Left kidney (tissue), 8 donors: ENCODE measurements at places on chromosomes 11 and 22. TPM values are rescaled to one million over a fixed set of nuclear protein-coding genes. Genes with fewer than 3 reads are reported as not detected.
A peak's percentile ranks its signal among the peaks of the same experiment; 100 is the strongest.

The WBP2NL gene
- 8.4 TPM for polyA plus RNA-seq

GRCh38 chr11:117300283-117300663 is 9.1 kb downstream of the BACE1-AS start:
- peak; percentile 83 for DNase-seq

DNA sequence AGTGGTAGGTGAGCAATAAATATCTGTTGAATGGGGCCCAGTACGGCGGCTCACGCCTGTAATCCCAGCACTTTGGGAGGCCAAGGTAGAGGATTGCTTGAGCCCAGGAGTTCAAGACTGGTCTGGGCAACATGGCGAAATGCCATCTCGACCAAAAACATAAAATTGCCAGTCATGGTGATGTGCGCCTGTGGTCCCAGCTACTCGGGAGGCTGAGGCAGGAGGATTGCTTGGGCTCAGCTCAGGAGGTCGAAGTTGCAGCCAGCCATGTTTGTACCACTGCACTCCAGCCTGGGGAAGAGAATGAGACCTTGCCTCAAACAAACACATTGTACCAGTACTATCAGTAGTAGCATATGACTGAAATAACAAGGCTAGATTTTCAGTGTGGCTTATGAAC is 4.2 kb downstream of the SGSM3 start:
- DNase-seq, result no peak

- DNase-seq, result no peak
Observed at GRCh38 chr11:1896923-1897322, 5.2 kb upstream of the PRR33 start.

The PAMR1 gene
- 4.3 TPM for polyA plus RNA-seq

DNA sequence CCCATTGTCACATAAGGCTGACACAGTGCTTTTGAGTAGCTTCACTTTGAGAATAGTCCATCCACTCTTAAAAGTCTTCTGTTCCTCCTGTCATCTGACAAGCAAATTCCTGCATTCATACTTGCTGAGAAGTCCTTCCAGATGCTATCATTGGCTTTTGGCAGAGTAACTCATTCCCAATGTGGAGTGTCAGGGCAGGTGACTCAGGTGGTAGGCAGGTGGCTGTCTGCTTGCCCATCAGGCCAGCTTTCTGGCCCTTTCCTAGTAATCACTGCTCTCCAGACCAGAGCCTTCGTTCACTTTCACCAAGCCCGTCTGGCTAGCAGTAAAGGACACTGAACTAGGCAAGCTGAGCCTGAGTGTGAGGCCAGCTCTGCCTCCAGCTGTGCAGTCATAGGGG is 162.5 kb upstream of the CCDC90B start:
- DNase-seq, result no peak

The OSBPL5 gene
- polyA plus RNA-seq, result 20.5 TPM

- DNase-seq, result no peak
Observed at GRCh38 chr22:43566561-43567332, 154.9 kb downstream of the MPPED1 start.

GRCh38 chr11:64593156-64594105 is 2.4 kb downstream of the SLC22A12 start:
- no peak for DNase-seq

DNA sequence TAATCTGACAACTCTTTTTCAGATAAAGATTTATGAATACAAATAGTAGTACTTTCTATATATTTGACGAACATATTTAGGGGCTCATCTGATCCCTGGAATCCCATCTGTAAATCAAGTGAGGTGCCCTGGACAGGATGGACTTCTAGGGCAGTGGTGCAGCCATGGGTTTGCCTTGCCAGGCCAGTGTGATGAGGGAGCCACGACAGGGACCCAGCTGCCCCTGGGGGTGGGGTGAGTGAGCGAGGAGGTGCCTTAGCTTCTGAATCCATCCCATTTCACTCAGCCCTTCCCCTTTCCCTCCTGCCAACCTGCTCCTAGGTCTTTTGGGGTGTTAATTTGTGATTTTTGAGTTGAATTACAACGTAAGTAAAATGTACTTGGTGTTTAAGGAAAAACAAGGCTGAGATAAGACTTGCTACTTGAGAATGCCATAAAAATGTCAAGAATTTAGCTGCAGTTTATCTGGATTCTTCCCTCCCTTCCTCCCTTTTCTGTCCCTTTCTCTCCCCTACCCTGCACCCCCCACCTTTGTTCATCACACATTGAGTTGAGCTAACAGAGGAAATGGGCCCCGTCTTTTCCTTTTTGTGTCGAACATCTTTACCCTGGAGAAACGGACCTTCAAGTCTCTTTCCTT is 60.8 kb downstream of the PPFIBP2 start:
- no peak for DNase-seq

DNA sequence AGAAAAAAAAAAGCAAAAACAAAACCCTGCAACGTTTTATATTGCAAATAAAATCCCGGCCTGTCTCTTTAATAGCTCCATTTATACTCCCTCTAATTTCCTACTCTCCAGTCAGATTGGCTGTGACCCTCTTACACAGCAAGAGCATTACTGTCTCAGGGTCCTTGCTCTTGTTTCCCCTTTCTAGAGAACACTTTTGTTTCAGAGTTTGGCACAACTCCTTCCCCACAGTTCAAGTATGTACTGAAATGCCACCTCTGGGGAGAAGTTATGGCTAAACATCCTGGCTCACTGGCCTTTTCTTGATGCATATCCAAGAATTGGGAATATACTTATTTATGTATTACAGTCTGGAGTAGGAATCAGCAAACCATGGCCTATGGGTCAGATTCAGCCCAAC is 2.6 kb downstream of the CASP12 start:
- no peak for DNase-seq

DNA sequence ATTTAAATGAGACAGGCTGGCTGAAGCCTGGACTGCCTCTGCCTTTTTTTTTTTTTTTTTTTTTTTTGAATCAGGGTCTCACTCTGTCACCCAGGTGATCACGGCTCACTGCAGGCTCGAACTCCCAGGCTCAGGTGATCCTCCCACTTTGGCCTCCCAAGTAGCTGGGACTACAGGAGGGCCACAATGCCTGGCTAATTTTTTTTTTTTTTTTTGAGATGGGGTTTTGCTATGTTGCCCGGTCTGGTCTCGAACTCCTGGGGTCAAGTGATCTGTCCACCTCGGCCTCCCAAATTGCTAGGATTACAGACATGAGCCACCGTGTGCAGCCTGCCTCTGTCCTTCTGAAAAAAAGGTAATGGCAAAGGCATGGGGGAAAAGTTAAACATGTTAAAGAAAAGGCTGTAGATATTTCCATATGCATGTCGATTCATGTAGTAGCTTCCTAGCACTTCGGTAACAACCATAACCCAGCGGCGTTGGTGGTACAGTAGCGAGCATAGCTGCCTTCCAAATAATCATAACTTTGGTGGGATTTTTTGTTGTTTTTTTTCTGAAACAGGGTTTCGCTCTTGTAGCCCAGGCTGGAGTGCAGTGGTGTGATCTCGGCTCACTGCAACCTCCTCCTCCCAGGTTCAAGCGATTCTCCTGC is 48.8 kb downstream of the MCHR1 start:
- DNase-seq, result no peak

The PHLDA2 gene
- polyA plus RNA-seq, result not detected

GRCh38 chr11:26035696-26036095 is 296.2 kb upstream of the ANO3 start:
- no peak for DNase-seq

The GGT5 gene
- polyA plus RNA-seq, result 18.3 TPM
